ENCODE measurements at places on chromosomes 6 and 20. TPM values are rescaled to one million over a fixed set of nuclear protein-coding genes. Genes with fewer than 3 reads are reported as not detected.

Gene CLPSL1
- not detected for total RNA-seq

Gene CDKAL1
- 8.7 TPM for total RNA-seq

Gene VGLL2
- not detected for total RNA-seq

Gene SLC17A2
- not detected for total RNA-seq
